ENCODE measurements at places on chromosomes 11 and 22.

- DNase-seq = no peak
These were observed 21.6 kb upstream of the RFPL2 start for GRCh38 chr22:32226326-32227104.

- DNase-seq = no peak
These were observed 540.7 kb upstream of the CADM1 start for GRCh38 chr11:116044941-116045340.

GRCh38 chr11:125923012-125923579 lies 18.8 kb downstream of the DDX25 start:
- DNase-seq = peak; percentile 86

DNA sequence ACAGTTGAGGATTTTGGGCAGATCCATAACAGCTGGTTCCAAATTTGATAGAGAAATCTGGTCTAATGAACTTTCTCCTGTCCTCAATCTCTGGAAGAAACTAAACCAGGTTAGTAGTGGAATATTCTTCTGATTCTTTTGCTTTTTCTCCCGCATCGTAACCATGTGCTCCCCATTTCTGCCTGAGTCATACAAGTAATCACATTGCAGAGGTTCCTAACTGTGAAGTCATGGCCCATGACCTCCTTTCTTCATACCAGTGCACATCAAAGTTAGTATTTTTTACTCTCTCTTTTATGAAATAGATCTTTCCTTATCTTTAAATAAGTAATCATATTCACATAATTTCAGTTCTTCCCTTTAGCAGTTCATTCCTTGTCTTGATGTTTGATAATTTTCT lies 249.0 kb downstream of the DYNC2H1 start:
- DNase-seq = peak; percentile 66

GRCh38 chr22:45877036-45877380 lies 100.0 kb downstream of the WNT7B start:
- no peak for DNase-seq

DNA sequence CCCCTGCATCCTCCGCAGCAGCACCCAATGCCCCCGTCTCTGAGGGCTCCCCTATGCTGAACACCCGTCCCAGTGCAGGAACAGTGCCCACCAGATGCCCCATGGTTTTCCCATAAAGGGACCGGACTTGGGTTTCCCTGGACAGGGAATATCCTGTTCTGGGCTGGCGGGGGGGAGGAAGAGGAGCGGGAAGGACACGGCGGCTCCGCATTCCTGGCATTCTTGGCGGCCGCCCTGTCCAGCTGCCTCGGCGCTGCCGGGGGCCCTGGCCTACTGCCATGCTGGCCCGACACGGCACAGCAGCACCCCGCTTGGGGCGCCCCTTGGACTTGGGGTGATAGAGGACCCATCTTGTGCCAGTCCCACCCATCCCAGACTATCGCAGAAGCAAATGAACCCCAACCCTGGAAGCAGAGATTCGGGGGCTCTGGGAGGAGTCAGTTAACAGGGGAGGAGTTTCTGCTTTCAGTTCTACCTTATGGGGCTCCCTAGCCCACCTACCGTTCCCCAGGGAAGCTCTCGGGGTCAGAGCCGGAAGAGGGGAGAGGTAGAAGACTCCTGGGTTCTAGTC lies 23.7 kb upstream of the CBX7 start:
- peak; percentile 81 for DNase-seq

- no peak for DNase-seq
These were observed 351.3 kb downstream of the LARGE1 start for GRCh38 chr22:33569018-33569417.

DNA sequence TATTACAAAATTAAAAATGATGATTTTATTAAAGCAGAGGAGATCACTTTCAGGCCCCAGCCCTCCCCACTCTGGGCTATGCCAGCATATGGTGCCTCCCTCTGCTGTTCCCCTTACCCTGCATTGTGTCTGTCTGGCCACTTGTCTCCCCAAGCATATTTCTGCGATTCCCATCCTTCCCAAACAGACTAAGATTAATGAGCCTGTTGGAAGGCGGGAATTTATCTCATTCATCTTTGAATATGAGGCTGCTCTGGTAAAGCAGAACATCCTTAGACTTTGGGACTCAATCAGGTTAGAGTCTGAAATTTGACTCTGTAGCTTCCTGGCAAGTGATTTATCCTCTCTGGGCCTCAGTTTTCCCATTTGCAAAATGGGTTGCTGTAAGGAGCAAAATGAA lies 25.7 kb downstream of the AMPD3 start:
- no peak for DNase-seq

GRCh38 chr22:42720263-42721044 lies at the start of gene A4GALT:
TSS of gene A4GALT (minus strand) at chr22:42720870. CDS start at chr22:42693951, 26,919 bp downstream.
- no peak for DNase-seq

All from foreskin fibroblast (primary cell).